Fibroblast of skin of left biceps (primary cell): ENCODE measurements at places on chromosomes 7 and 10.

GRCh38 chr7:103947026-103947655, 42.3 kb downstream of the RELN start:
- no peak for DNase-seq

DNA sequence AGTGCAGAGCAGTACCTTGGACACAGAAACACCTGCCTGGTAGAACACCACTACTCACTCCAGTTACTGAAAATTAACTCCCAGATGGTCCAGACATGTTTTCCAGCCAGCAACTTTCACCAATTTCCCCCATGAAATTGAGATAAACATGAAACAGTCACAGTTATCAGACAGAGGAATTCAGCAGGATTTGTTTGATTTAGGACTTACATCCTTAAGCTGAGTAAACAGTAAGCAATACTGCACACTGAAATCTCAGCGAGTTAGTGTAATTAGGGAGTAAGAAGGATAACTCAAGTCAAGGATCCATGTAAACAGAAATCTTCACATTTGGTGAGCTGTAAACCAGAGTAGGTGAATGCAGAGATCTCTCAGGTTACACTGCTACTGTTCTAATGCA, 353.5 kb downstream of the ELMO1 start:
- no peak for DNase-seq

DNA sequence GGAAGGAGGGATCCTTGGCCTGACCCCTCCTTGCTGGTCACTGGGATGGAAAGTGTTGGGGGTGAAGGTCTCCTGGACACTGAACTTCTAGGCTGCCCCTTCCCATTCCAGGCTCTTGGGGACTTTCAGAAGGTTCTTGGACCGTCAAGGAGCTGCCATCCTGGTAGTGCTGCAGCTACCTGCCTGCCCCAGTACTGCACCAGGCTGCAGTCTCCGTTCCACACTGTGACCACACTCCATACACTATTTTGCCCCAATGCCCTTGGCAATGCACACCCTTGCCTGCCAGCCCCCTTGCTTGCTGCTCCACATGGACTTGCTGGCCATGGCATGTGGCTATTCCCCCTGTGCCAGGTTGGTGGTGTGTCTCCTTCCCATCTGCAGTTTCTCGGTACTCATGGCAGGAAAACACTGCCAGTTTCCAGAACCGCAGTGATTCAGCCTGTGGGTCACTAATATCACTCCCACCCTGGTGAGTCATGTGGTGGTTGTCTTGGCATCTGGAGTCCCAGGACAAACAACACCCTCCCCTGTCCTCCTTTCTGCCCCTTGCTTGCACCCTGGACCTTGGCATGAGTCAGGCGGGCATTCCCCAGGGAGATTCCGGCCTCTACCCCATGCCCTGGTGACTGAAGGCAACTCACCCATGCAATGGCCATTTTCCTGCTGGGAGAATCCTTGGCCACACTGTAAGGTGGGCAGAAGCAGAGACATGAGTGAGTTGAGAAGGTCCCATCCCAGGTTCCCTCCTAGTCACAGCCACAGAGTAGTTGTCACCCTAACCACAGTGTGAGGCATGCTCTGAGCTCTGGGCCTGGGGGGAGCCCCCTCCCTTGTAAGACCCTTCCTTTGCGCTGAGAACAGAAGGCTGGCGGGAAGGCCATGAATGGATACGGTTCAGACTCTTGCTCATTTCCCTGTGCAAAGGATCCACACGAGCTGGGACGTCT, 32.8 kb downstream of the GOLGA7B start:
- no peak for DNase-seq

DNA sequence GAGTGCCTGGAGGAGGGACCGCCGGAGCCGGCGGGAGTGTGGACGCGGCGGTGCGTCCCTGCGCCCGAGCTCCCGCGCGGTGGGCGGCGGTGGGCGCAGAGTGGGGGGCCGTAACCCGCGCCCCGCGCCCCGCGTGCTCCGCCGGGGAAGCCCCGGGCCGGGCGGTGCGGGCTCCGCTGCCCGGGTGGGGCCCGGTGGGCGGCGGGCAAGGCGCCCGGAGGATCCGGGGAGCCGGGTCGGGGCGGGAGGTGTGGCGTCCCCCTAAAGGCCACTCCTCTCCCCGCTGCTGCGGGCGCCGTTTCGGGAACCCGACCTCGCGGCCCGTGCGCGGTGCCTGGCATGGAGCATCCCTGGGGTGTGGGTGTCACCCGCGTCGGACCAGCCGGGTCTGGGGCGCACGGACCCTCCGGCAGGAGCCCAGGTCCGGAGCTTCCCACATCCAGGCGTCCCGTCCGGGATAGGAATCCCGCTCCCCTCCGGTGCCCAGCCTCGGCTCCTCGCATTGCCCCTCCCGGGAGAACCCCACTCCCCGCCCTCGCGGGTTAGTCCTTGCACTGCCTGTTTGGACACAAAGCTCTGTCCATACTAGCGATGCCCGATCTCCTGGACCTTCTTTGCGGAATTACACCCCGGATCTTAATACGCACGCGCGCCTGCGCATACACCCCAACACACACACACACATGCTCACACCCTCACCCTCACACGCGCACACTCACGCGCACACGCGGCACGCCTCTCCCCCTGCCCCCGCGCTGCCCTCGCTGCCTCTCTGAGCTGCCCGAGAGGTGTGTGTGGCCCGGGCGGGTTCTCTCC, 723 bp downstream of the MTURN start:
- peak; percentile 22 for DNase-seq

DNA sequence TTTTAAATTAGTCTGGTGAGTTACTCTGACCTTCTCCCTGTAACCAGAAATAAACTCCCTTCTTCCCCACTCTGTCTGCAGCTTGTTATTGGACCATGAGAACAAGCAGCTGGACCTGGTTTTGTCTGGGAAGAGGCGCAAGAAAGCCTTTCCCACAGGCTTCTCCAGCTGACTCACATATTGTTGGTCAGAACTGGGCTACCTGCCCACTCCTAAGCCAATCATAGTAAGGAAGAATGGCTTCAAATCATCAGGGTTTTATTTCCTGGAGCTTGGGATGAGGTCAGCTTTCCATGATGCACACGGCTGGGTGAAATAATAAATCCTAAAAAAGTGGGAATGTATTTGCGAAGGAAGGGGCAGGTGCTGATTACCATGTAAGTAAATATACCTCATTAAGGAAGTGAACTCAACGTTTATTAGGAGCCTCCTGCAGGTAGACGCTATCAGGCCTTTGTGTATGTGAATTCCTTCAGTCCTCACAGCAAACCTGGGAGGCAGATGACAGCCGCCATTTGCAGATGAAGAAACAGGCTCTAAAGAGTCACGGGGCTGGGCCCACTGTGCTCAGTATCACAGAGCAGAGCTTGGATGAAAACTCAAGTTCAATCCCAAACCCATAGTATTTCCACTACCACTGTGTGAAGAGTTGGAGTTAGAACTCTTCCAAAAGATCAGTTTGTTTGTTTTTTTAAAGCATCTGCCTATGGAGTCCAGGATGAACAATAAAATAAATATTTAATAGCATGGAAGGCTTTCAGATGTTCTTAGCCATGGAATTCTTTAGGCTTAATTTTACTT, 32.8 kb downstream of the IL15RA start:
- DNase-seq = peak; percentile 98

DNA sequence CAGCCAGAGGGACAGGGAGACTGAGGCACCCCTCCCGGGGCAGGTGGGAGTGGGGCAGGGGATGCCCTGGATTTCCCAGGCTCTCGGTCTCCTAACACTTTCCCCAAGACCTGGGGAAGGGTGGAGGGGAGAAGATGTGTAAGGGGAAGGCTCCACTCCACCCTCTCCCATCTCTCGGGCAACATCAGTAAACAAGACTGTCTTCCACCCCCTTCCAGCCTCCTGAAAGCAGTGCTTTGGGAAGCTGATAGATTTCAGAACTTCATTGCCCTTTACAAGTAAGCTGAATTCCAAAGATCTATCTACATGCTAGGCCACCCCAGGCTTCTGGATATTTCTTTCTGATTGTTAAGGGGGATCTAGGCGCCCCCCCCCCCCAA, 3.7 kb downstream of the FLNC start:
- DNase-seq = no peak

- no peak for DNase-seq
These were observed 559.7 kb upstream of the LRRN3 start for GRCh38 chr7:110531186-110531585.

DNA sequence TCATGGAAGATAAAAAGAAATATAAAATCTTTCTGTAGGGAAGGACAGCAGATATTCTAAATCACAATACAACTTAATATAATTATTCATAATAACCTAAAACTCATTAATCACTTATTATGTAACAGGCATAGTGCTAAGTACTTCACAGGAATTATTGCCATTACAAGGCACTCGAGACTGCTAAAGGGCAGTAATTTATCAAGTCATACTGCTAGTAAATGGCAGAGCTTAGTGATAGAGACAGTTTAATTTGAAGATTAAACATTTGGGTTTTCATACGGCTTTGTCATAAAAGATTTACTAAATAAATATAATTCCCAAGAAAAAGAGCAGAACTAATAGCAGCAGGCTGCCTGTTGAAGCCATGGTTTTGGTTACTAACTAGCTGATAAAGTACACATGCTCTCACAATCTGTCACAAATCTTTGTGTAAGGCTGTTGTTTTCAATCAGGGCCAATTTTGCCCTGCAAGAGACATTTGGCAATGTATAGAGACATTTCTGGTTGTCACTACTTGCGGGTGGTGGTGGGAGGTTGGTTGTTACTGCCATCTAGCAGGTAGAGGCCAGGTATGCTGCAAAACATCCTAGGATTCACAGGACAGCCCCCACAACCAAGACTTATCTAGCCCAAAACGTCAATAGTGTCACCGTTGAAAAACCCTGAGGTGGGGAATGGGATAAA, 233.3 kb upstream of the CACNA2D1 start:
- DNase-seq = no peak

- DNase-seq = no peak
These were observed 539 bp upstream of the MKLN1 start for GRCh38 chr7:131327049-131327625.

- peak; percentile 61 for DNase-seq
These were observed 1180.3 kb downstream of the TYW1 start for GRCh38 chr7:68176974-68177373.

- no peak for DNase-seq
These were observed 29.4 kb downstream of the HIPK2 start for GRCh38 chr7:139748373-139748765.

GRCh38 chr7:27212497-27213432, 12.9 kb upstream of the HOXA13 start:
- no peak for DNase-seq

DNA sequence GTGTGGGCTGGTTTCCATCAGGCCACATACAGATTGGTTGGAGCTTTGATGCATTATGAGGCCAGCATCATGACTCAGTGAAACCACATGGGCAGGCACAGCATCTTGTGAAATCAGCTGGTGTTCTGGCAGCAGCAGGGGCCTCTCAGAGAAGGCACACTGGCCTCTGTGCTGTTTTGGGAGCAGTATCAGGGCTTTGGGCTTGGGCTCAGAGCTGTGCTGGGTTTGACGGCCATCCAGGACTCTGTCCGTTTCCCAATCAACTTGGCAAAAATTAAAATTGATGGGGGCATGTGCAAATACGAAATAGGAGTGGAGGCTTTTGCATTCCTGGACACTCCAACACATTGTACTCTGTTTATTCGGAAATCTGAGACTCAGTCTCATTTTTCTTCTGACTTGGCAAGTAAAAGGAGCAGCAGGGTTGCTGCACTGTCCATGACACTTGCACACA, 190.9 kb downstream of the BMPER start:
- peak; percentile 62 for DNase-seq

GRCh38 chr10:22053048-22053447, 49.5 kb upstream of the DNAJC1 start:
- DNase-seq = no peak

GRCh38 chr10:133334503-133335245, 2.0 kb downstream of the CALY start:
- no peak for DNase-seq

DNA sequence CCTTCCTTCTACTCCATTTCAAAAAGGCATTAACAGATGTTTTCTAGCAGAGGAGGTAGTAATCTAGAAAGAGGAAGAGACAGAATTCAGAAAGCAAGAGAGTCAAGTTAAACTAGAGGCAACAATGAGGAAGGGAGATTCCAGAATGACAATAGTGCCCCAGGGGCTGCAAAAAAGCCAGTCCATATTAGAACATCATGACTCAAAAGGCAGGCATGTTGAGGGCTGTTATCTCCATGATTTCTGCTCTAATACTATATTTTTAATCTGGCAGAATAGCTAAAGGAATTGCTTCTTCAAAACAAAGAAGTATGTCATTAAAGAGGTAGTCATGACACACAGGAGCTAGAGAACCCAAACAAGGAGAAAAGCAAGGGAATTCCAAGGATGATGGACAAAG, 599.6 kb downstream of the INHBA start:
- no peak for DNase-seq

- DNase-seq = no peak
These were observed 80.3 kb downstream of the PIP4K2A start for GRCh38 chr10:22634093-22634492.

GRCh38 chr10:63267414-63268148, 134.5 kb downstream of the NRBF2 start:
- peak; percentile 76 for DNase-seq

DNA sequence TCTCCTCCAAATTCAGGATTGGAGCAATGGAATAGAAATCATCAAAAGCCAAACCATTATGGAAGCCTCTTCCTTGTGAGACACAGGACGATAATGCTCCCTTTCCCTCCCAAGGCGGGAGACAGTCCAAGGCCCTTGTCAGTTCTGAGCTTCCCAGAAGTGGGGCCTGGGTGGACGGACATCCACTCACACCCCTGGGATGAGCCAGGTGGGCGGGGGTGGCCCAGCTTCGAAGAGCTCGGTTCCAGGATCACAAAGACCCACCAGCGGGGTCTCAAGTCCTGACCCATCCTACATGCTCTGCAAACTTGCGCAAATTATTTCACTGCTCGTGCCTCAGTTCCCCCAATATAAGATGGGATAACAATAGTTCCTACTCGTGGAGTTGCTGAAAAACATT, 10.1 kb upstream of the FOXL3 start:
- no peak for DNase-seq

- DNase-seq = no peak
These were observed 1133.4 kb downstream of the XPNPEP1 start for GRCh38 chr10:108789919-108790318.

- no peak for DNase-seq
These were observed 1020.6 kb downstream of the XPNPEP1 start for GRCh38 chr10:108902619-108903285.

DNA sequence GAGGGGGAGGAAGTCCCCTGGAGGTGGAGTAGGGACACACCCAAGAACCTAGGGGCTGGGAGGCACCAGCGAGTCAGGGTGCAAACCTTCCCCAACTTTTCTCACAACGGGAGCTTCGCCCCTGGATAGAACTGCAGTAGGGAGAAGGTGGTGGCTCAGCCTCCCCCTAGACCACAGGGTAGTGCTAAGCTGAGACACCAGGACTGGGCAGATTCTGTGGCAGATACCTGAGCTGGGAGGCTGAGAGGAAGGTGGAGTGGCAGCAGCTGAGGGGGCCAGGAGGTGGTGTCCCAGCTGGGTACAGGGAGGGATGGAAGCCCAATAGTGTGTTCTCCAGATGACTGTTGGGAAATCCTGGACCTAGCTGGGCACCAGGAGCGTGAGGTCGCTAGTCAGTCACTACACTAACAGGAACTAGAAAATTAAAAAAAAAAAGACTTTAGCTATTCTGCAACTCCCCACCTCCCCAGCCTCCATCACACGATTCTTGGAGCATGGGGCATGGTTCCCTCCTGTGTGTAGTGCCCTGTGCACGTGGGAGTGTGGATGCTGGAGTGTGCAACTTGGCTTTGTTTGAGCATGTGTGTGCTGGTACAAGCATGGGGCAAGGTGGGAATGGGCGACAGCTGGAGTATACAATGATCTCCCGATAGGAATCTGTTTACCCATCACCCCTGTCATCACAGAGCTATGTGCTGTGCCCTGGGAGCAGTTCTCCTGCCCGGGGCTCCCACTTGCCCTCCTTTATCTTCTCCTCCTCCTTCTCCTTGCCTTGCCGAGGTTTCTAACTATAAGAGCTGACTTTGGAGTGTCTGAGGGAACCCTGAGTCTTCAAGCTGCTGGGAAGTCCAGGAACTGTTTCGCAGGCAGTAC, 8.8 kb upstream of the TRPV6 start:
- no peak for DNase-seq
